ENCODE measurements at places on chromosomes 11 and 22. TPM values are rescaled to one million over a fixed set of nuclear protein-coding genes. Genes with fewer than 3 reads are reported as not detected.

GRCh38 chr22:32331918-32332725, 25.5 kb upstream of the RFPL3 start:
- no peak for DNase-seq

GRCh38 chr11:45383224-45383623, 97.1 kb upstream of the SYT13 start:
- DNase-seq: no peak

The GRIK4 gene
- not detected for total RNA-seq

The DCDC1 gene
- not detected for total RNA-seq

- DNase-seq: peak; percentile 5
These were observed 34.3 kb upstream of the CFAP300 start for GRCh38 chr11:102012946-102013345.

The PRCP gene
- total RNA-seq: 23.4 TPM

GRCh38 chr11:25775603-25776002, 556.3 kb upstream of the ANO3 start:
- no peak for DNase-seq

- DNase-seq: no peak
These were observed 6.5 kb downstream of the PACS1 start for GRCh38 chr11:66076561-66076960.

The ANO9 gene
- total RNA-seq: 7.0 TPM

The MRGPRF gene
- total RNA-seq: not detected

DNA sequence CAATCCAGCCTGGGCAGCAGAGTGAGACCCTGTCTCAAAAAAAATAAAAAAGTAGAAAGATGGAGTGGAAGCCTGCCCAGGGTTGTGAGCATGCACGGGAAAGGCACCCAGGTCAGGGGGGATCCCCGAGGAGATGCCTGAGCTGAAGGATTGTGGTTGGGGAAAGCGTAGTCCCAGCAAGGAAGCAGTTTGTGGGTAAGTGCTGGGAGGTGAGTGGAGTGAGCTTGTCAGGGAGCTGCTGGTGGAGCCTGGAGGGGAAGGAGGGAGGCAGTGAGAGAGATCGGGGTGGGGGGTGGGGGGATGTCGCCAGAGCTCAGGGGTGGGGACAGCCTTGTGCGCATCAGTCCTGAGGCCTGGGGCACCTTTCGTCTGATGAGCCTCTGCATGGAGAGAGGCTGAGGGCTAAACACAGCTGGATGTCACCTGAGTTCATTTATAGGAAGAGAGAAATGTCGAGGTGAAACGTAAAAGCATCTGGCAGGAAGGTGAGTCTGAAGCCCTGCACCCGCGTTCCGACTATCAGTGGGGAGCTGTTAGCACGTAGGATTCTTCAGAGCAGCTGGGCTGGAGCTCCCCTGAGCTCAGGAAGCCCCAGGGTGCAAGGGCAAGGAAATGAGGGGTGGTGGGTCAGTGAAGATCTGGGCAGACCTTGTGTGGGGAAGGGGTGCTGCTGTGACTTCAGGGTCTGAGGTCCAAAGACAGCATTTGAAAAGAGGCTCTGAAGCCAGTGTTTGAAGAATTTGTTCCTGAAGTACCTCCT, 10.2 kb downstream of the TMEM121B start:
- no peak for DNase-seq

GRCh38 chr11:78952890-78953289, 378.2 kb upstream of the NARS2 start:
- no peak for DNase-seq

GRCh38 chr11:76629116-76629852, 41.3 kb downstream of the LRRC32 start:
- DNase-seq: no peak

- no peak for DNase-seq
These were observed 102.3 kb upstream of the PITPNB start for GRCh38 chr22:28021116-28021997.

DNA sequence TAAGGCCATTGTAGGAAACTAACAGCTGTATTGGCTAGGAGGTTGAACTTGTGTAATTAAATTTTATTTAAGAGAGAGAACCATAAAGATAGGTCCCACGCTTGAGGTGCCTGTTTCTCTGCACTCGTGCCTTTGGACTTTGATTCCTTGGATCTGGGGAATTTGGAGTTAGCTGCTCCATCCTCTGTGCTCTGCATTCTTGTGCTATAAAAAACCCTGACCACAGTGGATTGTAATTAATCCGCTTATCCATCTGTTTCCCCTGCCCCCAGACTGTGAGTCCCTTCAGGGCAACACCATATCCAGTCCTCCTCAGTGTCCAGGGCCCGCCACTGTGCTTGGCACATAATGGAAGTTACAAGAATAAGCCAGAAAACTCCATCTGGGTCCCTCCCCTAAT, 169.8 kb downstream of the SPON1 start:
- DNase-seq: no peak
